ENCODE measurements at places on chromosomes 12 and 14.

GRCh38 chr12:71439613-71440344 is at the start of gene LGR5:
Gene LGR5, plus strand, starts transcription at chr12:71439798. Its CDS starts 283 bp downstream, at chr12:71440081.
- no peak for DNase-seq

- DNase-seq: no peak
Observed at GRCh38 chr12:65823513-65824375, 539 bp upstream of the HMGA2 start.

DNA sequence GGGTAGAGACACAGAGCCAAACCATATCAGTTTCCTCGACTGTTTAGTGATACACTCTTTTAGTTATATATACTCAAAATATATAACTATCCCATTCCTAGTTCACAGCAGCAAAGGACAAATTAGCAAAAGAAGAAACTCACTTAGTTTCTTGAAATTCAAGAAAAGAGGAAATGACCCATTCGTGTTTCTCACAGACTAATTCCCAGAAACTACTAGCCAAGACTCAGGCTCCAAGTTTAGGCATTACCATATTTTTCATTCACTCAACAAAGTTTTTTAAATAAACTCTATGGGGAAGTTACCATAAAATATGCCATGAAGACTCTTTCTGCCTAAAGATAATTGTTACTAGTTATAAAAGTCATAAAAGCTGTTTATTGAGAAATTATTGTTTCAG is 152.3 kb upstream of the DAAM1 start:
- no peak for DNase-seq

GRCh38 chr12:127546721-127547505 is 720.1 kb upstream of the TMEM132C start:
- DNase-seq: no peak

GRCh38 chr14:77212097-77212870 is 30.7 kb downstream of the TMEM63C start:
- DNase-seq: no peak

- peak; percentile 15 for DNase-seq
Observed at GRCh38 chr12:12384571-12385340, 27.9 kb downstream of the BORCS5 start.

DNA sequence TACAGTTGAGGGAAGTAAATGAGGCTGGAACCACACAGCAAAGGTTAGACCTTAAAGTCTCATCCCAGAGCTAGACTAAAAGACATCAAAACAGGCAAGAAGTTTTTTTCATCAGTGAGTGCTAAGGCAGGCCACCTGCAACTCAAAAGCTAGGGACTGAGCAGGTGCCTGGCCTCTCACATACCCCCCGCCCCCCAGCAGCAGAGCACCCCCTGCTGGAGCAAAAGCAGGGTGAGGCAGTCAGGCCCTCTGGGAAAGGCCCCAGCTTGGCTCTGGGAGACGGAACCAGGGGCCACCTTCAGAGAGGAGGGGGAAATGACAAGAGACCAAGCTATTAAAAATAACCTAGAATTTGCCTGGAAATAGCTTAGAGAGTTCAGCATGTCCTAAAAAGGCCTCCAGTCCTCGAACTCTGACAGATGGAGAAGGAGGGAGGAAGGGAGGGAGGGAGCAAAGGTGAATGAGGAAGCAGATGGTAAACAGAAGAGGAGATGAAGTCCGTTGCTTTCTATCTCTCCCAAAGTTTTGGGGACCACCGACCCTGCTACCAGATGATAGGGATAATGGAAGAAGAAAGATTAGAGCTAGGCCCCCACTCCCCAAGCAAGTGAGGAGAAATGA is 1.8 kb downstream of the ITGA7 start:
- DNase-seq: no peak

DNA sequence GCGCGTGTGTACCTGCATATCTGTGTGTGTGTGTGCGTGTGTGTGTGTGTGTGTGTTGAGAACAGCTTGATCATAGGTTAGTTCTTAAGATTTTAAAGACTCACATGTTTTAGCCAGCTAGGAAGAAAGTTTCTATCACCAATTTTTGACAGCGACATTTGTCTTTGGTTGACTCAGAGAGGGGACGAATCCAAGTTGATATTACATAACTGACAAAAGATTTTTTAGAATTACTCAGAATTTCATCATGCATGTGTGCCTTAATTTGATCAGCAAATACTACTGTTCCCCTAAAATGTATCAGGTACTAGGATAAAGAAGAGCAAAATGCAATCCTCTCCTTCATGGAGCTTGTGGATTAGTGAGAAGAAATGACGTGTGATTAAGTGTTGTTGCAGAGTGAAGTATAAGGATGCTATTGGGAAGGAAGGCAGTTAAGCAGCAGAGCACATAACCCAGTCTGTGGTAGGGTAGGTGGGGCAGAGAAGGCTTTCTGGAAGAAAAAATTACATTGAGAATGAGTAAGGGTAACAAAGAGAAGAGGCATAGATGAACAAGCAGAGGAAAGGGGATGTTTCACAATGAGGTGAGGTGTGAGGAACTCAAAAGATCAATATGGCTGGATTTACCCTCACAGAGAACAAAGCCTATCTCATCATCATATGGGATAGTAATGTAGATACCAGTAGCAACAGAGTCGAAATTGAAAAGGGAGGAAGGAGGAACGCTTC is 77.5 kb downstream of the ELK3 start:
- no peak for DNase-seq

DNA sequence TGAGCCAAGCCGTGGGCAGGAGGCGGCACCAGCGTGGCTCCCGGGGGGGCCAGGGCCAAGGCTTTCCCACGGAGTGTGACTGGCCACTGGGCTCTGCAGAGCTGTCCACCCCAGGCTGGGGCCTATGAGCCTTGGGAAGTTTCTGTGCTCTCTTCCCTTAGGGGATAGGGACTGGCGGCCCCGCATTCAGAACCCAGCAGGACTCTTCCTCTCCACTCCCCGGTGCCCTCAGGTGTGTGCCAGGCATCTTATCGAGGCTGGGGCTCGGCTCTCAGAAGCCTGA is 17.8 kb upstream of the EIF2B2 start:
- DNase-seq: no peak

DNA sequence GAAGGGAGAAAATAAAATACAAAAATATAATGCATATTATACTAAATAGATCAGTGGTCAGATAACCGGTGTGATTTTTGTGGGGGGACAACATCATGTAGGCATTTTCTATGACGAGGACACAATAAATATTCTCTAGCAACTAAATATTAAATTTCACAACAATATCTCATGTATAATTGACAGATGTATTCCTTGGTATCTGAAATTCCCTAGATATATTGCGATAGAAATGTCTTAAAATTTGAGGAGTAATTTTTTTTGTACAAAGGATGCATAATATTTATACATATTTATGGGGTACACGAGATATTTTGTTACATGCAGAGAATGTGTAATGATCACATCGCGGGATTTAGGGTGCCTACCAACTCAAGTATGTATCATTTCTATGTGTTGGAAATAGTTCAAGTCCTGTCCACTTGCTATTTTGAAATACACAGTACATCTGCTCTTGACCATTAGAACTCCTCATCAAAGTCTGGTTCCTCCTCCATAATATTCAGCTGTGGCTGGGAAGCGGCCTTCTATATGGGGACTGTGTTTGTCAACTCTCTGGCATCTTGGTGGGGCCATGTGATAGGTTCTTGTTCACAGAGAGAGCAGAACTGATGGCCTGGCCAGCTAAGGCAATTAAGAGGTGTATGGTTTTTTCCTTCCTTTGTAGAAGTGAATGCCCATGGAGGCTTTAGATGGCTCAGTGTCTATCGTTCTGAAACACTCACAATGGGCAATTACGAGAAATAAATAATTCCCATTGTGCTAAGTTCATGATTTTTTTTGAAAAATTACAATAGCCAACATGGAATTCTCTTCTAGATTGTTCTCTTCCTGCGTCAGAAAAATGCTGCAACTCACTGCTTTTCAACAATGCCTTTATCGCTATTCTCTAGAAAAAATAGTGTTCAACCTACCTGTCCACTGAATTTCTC is 8.8 kb downstream of the A2M start:
- DNase-seq: no peak

- DNase-seq: no peak
Observed at GRCh38 chr12:111318450-111318849, 50.4 kb downstream of the PHETA1 start.

- DNase-seq: no peak
Observed at GRCh38 chr12:80798281-80798680, 81.6 kb downstream of the MYF5 start.

DNA sequence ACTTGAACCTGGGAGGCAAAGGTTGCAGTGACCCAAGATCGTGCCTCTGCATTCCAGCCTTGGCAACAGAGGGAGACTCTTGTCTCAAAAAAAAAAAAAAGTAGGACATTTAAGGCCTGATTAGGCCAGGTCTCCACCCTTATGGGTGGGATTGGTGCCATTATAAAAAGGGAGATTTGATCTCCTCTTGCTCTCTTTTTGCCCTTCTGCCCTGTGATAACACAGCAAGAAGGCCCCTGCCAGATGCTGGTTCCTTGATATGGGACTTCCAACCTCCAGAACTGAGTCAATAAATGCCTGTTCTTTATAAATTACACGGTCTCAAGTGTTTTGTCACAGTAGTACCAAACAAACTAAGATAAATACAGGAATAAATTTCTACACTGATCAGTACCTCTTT is 81.0 kb downstream of the C2CD5 start:
- no peak for DNase-seq

- no peak for DNase-seq
Observed at GRCh38 chr12:62907078-62907477, 27.9 kb downstream of the PPM1H start.

GRCh38 chr12:93368766-93369165 is 9.0 kb upstream of the NUDT4 start:
- DNase-seq: no peak

DNA sequence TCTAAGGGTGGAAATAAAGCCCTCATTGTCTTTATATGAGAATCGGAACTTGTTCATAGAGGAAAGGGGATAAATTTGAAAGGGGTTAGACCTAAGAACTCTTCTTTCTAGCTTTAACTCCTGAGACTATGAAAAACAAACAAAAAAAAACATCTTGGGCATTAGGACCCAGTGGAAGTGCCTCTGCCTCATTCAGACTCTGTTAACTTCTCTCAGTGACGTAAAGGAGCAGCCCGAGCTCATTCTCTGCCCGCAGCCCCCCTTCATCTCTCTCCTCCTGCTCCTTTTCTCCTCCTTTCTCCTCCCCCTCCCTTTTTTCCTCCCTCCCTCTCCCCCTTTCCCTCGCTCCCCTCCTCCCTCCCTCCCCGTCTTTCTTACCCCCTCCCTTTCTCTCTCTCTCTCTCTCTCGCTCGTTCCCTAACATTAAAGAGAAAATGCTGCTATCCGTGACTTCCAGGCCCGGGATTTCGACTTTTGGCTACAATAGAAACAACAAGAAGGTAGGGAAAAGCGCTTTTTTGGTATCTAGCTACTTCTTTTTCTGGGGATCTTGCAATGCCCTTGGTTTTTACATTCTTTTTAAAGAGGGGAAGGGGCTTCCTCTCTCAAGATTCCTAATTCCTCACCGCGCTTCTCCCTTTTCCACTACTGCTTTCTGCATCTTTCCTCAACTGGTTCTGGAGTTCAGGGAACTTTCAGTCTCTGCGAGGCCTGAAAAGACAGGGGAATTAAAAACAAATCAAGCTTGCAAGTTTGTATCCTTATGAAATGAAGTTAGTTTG is at the start of gene RBMS2:
RBMS2 (plus strand) TSS at position 231 of the 782 bp plus-strand sequence; CDS start at position 435, 204 bp downstream.
- peak; percentile 8 for DNase-seq

- peak; percentile 42 for DNase-seq
Observed at GRCh38 chr12:106136263-106136662, 2.5 kb downstream of the NUAK1 start.

- DNase-seq: no peak
Observed at GRCh38 chr12:4506870-4507269, 31.8 kb upstream of the RAD51AP1 start.

GRCh38 chr14:69895109-69895508 is 15.9 kb downstream of the SMOC1 start:
- DNase-seq: no peak

DNA sequence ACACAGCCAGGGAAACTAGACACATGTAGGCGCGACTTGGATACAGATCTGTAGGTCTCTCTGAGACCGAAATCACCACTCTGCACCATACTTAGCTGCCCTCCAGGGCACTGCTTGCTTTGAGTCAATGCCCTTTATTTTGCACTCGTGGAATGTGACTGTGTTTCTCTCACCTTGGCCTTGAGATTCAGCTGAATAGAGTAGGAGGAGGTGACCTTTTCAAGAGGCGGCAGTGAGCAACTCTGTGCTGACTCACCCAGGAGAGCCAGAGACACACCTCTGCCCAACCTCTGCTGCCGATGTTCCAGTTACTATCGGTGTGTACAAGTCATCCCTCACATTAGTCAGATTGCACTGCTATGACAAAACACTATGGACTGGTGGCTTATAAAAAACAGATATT is 583.4 kb downstream of the VRK1 start:
- DNase-seq: peak; percentile 45

GRCh38 chr12:117850048-117850447 is 118.7 kb downstream of the KSR2 start:
- DNase-seq: no peak

- no peak for DNase-seq
Observed at GRCh38 chr14:42921901-42922300, 1315.2 kb downstream of the LRFN5 start.

DNA sequence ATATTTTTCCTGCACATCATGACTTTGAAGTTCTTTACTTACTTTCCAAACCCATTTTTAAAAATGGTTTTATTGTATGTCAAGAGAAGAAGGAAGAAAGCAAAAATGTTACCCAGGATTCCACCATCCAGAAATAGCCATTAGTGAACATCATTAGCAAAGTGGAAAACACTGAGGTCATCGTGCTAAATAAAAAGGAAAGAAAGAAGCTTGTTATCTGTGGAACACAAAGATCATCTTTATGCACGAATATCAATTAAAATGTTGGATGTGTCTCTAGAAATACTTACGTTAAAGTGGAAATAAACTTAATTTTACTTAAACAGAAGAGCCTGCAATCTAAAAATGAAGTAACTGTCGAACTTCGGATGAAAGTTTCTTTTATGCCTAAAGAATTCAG is 27.3 kb downstream of the SFSWAP start:
- DNase-seq: no peak

- DNase-seq: no peak
Observed at GRCh38 chr12:95788637-95789036, 1.9 kb downstream of the NTN4 start.

GRCh38 chr12:42143452-42144157 is 1.1 kb downstream of the GXYLT1 start:
- no peak for DNase-seq

- DNase-seq: no peak
Observed at GRCh38 chr12:120242275-120242799, 23.2 kb downstream of the PXN start.

- DNase-seq: no peak
Observed at GRCh38 chr14:23910101-23910875, 43.3 kb upstream of the DHRS4 start.

GRCh38 chr12:121536899-121537813 is 43.7 kb downstream of the KDM2B start:
- peak; percentile 27 for DNase-seq

All from stimulated activated CD8-positive, alpha-beta memory T cell treated with anti-CD3 and anti-CD28 coated beads, Interleukin-12 subunit alpha, Interleukin-12 subunit beta, amount 100 ng/mL, for 4 hours (primary cell).